ENCODE measurements at places on chromosomes 1 and 21.
A peak's percentile ranks its signal among the peaks of the same experiment; 100 is the strongest.

- no peak for DNase-seq
Observed at GRCh38 chr1:113479713-113480676, 89.7 kb downstream of the MAGI3 start.

GRCh38 chr1:179831852-179832699 lies 45.5 kb downstream of the TOR1AIP2 start:
- DNase-seq = no peak

DNA sequence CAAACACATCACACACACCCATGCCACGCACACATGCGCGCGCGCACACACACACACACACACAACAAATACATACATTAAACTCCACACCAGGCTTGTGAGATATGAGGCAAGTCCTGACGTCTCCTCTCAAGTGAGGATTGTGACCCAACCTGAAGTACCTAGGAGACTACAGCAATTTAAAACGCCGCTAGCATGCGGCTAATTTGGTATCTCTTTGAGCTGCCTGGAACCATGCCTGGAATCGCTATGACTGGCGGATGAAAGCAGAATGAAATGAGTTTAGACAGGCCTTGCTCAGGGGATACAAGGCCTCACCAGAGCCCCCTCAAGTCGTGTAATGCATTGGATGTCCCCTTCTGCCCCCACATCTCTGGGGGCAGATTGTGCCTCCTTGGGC lies 1.6 kb upstream of the RAB7B start:
- no peak for DNase-seq

DNA sequence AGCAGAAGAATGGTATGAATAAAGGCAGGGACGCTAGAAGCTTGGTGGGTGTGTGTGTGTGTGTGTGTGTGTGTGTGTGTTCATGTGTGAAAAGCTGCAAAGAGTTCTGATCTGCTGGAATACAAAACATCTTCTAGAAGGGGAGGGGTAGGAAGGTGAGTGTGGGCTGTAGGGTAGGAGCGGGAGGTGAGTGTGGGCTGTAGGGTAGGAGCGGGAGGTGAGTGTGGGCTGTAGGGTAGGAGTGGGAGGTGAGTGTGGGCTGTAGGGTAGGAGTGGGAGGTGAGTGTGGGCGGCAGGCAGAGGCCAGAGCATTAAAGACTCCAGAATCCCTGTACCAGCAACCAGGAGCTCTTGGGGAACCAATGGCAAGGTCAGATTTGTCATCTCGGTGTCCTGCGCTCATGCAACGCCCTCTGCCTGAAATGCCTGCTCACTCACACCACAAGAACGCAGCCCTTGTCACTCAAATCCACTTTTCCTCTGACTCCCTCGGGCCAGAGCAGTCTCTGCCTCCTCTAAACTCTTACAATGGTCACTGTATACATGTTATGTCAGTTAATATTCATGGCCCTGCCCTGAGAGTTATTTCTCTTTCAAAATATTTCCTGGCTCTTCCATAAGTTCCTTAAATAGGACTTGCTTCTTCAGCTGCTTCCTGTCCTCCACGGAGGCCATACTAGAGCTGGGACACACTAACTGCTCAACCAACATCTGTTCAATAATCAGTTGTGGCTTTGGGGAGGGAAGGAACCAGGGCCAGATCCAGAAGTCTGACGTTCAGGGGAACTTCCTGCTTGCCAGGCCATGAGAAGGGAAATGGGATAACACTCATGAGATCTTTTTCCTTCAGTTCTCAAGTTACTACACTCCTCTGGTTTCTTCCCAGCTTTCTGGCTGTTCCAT lies 53.6 kb upstream of the ZNF644 start:
- no peak for DNase-seq

DNA sequence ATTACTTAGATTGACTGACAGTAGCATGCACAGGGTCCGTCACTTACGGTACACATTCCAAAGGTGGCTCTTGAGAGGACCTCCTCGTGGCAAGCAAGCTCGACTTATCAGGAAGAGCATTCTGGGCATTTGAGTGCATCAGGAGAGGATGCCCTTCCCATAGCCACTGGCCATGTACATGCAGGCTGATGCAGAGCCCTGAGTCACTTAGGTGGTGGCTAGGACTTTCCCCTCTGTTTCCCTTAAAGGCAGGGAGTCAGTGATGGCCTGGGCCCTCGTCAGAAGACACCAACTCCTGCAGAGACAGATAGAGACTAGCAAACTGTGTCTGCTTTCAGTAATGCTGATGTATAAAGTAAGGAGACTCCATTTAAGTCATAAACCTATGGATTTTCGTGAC lies 12.9 kb downstream of the EXO1 start:
- DNase-seq = no peak

- no peak for DNase-seq
Observed at GRCh38 chr1:83625646-83626045, 373.3 kb downstream of the TTLL7 start.

DNA sequence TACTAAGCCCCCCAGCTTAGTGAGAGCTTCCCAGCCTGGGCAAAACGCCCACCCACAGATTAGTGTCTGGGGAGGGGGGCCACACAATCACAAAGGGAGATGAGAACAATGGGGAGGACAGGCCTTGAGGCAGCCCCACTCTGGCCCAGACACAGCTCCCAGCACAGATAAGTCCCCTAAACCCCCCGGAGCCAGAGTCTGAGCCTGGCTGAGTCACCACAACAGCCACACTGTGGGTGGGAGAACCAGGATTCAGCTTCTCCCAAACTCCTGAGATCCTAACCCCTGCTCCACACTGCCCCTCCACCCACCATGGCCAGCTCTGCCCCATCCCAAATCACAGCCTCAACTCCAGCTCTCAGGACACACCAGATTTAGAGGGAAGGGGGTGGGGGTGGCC lies 4.2 kb downstream of the NECTIN4 start:
- DNase-seq = no peak

DNA sequence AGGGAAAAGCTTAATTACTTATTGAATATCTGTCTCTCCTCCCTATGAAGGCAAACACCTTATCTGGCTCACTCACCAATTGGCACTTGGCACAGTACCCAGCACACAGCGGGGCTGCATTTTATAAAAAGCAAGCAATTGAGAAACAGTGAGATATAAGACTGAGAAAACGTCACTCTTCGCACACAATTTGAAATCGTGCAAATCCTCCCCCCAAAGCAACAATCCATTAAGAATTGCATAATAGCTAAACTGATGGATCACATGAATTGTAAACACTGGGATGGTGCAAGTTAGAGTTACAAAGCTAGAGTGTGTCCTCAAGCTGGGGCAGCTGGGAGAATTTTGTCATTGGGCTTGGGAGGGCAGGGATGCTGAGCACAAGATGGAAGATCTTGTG lies 27.1 kb downstream of the PRDX6 start:
- no peak for DNase-seq

- DNase-seq = no peak
Observed at GRCh38 chr1:98792123-98792522, 130.6 kb downstream of the SNX7 start.

- DNase-seq = peak; percentile 27
Observed at GRCh38 chr1:106637566-106637965, 418.9 kb upstream of the PRMT6 start.

GRCh38 chr1:198937231-198938031 lies 298.6 kb downstream of the PTPRC start:
- DNase-seq = peak; percentile 79

- DNase-seq = no peak
Observed at GRCh38 chr1:64543831-64544230, 73.9 kb downstream of the CACHD1 start.

DNA sequence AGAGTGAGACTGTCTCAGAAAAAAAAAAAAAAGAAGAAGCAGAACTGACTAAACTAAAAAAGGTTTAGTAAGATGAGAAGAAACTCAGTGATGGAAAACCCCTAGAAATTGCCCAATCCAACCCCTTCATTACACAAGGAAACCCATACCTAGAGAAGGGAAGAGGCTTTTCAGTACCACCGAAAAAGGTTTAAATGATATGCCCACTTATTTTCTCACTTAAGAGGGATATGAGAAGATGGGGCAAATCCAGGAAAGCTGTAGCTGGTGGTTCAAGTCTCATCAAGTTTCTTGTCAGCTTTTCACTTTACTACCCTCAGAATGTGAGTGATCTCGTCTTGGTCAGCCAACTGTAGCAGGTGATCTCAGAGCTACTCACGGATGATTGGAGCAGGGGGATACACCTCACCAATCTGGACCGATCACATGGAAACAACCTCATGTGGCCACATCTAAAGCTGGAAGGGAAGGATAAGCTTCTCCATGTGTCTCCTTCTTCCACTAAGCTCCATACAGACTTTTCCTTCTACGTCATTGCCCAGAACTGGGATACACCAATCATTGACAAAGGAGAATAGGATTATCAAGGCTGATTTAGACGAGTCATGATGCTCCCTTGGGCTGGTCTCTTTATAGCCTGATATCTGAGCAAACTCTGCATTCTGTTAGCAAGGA lies 126.7 kb upstream of the POU3F1 start:
- DNase-seq = peak; percentile 62

- no peak for DNase-seq
Observed at GRCh38 chr1:9400425-9401079, 107.9 kb downstream of the SPSB1 start.

DNA sequence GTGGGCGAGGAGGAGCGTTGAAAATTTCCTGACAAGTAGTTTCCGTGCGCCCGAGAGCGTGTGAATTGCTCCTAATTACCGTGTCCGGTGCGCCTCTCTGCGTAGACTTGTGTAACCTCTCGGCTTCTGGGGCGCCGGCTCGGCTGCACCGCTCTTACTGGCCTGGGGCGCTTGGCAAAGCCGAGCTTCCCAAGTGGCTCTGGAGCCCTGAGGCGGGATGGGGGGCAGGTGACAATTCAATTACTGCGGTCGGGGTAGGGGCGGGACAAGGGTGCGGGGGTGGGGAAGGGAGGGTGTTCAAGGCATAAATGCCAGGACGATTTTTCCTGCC lies 392 bp upstream of the DMRTA2 start:
- DNase-seq = peak; percentile 80

GRCh38 chr1:161946071-161946987 lies 77.3 kb downstream of the OLFML2B start:
- DNase-seq = no peak

- no peak for DNase-seq
Observed at GRCh38 chr1:36557041-36558000, 74.6 kb upstream of the CSF3R start.

- DNase-seq = no peak
Observed at GRCh38 chr1:100292711-100293110, 26.7 kb downstream of the RTCA start.

DNA sequence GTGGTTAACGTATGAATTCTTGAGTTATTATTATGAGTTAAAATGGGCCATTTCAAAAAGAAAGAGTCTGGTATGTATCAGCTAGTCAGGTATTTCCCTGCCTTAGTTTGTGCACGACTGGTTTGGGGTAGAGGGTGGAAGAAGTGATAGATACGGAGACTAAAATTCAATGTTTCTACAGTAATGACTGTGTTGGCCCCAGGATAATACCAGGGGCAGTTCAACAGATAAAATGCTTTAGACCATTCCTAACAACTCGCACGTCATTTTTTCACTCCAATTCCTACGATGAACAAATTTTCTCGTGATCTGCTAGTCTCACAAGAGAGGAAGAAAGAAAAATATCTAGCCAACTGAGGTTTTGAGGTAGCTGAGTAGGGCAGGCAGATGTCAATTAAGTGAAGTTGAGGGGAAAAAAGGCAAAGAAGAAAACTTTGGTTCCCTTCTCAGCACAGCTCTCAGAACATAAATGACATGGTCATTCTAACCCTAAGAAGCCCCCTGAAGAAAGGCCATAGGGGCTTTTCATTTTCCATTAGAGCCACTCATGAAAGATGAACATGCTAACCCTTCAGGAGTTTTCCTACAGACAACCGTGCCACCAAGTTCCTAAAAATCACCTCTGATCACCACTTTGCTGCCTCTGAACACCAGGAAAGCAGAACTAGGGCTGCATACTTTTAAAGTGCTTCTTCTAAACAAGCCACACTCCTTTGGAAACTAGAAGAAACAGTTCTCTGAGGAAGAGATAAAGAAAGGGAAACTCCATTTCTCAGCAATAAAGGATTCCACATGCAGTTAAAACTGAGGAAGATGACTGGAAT lies 5.6 kb downstream of the MCOLN2 start:
- DNase-seq = peak; percentile 36
